Activated CD4-positive, alpha-beta T cell treated with anti-CD3 and anti-CD28 coated beads for 36 hours (primary cell): ENCODE measurements at places on chromosomes 1 and 21.

GRCh38 chr1:183226963-183227362 is 40.9 kb downstream of the LAMC2 start:
- peak; percentile 11 for DNase-seq

- no peak for DNase-seq
Observed at GRCh38 chr21:27741736-27742135, 774.8 kb upstream of the ADAMTS5 start.

- DNase-seq: no peak
Observed at GRCh38 chr1:53165408-53165961, 23.0 kb upstream of the SLC1A7 start.

DNA sequence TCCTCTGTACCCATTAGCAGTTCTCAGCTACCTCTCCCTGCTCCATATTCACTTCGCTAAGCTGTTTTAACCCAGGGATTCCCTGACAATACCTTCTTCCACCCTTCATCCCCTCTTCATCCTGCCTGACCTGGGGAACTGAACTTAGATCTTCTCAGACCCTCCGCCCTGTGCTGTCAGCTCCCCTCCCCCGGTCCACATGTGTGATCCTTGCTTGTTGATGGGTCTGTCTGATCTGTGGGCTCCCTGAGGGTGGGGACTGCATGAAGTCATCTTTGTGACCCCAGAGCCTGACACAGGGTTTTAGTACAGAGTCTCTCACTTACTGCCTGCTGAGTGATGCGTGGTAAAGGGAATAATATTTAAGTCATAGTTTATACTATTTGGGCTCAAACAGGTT is 11.8 kb downstream of the CHAF1B start:
- no peak for DNase-seq

GRCh38 chr1:212119397-212119837 is 83.9 kb downstream of the DTL start:
- DNase-seq: no peak

- DNase-seq: peak; percentile 74
Observed at GRCh38 chr1:204520834-204521709, 4.9 kb downstream of the MDM4 start.

DNA sequence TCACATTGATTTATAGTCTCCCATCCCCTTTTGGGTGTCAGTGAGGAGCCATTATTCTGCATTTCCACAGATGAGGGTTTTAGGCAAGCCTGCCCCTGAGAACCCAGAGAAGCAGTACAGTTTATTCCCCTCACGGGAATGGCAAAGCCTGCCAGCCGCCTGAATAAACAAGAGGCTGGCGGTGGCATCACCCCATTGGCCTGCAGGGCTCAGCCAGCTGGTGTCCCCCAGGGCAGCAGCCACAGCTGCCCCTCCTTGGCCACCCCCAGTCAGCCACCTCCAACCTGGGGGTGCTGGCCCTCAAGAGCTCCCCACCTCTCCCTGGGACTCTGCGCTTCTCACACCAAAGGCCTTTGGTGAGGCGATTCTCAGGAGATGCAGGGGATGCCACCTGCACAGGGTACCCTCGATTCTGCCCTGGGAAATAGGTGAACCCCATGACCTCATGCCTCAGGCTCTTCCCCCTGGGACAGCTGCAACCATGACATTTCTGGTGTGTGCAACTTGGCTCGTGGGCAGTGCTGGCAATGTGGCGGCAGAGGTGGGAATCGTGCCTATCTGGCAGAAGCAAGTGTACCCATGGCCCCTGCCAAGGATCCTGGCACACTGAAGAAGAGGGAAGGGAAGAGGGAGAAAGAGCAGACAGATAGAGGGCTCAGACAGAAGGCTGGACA is 14.0 kb downstream of the OLFML2B start:
- no peak for DNase-seq

- peak; percentile 78 for DNase-seq
Observed at GRCh38 chr1:211939876-211940468, 95.4 kb downstream of the INTS7 start.

DNA sequence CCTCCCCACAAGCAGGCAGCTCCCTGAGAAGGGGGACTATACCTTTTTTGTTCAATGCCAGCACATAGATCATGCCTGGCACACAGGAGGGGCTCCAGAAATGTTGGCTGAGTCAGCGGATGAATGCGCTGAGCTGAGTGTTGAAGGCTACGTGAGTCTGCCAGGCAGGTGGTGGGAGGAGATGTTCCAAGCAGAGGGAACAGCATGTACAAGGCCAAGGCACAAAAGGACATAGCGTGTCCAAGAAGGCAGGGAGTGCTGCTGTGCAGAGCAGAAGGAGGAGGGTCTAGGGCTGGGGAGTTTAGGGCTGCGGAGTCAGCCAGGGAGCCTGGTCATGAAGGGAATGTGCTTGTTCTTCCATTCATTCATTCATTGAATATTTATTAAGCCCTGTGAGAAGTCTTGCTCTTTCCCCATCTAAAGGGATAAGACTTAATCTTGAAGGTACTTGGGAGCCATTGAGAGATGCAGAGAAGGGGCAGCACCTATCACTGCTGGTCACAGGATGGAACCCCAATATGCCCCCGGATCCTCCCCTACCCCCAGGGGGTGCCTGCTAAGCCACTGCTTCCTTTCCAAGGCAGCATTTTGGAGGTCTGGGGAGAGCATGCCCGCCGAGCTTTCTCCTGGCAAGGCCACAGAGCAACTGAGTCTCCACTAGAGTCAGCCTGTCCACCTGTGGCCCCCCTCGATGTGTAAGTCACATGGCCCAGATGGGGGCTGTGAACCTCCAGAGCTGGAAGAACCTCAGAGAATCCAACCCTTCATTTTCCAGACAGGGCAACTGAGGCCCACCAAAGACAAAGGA is 31.2 kb upstream of the LAPTM5 start:
- no peak for DNase-seq

DNA sequence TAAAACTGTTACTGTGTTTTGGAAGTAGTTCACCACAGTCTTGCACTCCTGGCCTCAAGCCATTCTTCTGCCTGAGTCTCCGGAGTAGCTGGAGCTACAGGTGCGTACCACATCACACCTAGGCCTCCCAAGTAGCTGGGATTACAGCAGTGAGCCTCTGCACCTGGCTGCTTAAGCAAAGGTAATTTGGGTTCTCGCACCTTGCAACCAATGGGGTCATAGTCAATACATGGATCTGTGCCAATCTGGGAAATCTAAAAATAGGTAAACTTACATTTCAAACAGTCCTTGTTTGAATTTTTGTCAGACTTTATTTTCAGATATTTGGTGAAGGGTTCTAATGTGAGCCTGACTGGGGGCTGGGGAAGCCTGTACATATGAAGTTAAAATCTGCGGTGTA is 466.5 kb downstream of the PCP4 start:
- DNase-seq: no peak

DNA sequence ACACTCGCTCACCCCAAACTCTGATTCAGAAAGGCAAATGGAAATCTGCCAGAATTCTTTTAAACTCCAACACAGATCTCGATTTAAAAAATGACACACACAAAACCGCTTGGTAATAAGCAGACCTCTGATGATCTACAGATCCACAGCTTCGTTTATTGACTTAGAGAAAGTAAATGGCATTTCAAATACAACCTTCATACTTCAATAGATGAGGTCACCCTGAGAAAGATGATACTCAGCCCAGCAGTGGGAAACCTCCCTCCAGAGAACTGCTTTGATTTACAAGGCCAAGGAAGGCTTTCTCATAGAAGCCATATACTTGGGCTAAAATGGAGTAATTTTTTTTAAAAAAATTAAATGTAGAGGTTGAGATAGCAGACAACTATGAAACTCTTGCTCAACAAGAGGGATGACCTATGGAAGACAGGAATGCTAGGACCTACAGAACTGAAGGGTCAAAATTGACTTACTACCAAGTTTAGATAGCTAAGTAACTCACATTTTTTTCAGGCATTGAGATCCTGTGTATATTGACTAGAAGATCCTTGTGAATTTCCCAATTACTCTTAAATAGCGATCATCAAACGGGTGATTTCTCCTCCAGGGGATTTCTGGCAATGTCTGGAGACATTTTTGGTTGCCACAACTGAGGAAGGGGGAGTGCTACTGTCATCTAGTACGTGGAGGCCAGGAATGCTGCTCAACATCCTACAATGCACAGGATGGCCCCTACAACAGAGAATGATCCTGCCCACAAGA is 143.9 kb downstream of the CLIC6 start:
- DNase-seq: no peak

- DNase-seq: peak; percentile 76
Observed at GRCh38 chr1:206581571-206581981, 30.7 kb downstream of the EIF2D start.

- DNase-seq: no peak
Observed at GRCh38 chr1:97502360-97502759, 418.5 kb downstream of the DPYD start.

DNA sequence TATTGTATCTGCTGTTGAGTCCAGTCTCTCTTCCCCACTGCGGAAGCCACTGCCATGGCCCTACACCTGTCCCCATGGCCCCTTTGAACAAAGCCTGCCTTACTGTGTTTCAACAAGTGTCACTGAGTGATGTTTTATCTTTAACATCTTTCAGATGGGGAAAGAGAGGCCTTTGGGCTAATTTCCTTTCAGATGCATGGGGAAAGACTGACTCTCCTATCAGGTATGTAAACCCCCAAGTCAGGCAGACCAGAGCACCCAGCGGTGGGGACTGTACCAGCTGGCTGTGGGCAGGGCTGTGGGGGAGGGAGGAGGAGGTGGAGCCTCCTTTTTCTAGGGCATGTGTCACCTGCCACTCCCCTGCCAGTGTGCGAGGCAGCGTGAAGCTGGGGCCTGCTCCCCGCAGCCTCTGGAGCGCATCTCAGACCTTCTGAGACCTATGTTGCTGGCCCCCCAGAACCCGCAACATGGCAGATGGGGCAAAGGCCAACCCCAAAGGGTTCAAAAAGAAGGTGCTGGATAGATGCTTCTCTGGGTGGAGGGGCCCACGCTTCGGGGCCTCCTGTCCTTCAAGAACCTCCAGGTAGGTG is at the start of gene PLA2G2F:
TSS of gene PLA2G2F (plus strand) at position 363 of the 590 bp plus-strand sequence. CDS start at position 468, 105 bp downstream.
- peak; percentile 13 for DNase-seq

GRCh38 chr1:211259638-211260126 is 516 bp downstream of the RCOR3 start:
- peak; percentile 78 for DNase-seq

DNA sequence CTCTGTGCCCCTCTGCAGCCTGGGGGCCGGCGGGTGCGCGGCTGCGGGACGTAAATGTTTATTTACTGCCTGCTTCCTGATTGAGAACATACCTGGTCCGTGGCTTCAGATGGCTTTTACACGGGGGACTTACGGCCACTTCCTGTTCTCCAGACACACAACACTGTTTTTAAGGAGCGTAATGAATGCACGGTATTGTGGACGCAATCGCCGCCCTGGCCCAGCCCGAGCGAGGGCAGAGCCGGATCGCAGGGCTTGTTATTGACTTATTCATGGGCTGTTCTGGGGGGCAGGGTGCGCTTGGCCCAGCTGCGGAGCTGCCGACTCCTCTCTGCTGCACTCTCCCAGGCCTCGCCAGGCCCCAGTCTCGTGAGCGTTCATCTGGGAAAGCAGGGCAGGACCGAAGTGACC is 52.8 kb upstream of the ACTRT2 start:
- DNase-seq: no peak

DNA sequence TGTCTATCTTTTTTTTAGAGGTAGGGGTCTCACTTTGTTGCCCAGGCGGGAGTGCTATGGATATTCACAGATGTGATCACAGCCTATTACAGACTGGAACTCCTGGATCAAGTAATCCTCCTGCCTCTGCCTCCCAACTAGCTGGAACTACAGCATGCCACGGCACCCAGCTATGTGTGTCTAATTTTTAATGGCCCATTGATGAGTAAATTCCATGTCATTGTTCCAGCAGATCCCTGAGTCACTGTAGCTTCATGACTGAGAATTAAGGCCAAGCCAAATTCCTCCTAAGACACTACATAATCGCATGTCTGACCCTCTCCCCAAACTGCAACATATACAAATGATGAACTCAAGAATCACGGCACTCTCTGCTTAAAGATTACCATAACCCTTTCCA is 84.2 kb upstream of the RGS2 start:
- DNase-seq: no peak

DNA sequence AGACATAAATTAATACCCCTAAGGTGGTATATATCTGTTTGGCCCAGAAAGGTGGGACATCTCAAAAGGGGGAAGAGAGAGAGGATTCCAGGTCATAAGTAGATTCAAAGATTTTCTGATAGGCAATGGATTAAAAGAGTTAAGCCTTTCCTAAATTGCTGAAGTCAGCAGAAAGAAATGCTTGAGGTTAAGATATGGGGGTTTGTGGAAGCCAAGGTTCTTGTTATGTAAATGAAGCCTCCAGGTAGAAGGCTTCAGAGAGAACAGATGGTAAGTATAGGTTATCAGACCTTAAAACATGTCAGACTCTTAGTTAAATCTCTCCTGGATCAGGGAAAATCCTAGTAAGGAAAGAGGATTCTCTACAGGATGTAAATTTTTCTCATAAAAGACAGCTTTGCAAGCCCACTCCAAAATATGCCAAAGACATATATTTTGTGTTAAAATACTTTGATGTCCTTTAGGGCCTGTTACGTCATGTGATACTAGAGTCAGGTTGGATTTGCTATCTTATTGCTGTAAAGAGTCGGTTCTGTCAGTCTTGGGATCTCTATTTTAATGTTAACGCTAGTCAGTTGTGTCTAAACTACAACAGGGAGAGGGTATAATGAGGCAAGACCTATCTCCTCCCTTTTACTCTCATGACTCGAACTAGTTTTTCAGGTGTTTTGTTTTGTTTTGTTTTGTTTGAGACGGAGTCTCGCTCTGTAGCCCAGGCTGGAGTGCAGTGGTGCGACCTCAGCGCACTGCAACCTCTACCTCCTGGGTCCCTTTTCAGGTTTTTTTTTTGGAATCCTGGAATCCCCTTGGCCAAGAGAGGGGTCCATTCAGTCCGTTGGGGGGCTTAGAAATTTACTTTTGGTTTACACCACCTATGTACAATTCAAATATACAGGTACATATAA is 30.6 kb downstream of the RGS2 start:
- DNase-seq: no peak

DNA sequence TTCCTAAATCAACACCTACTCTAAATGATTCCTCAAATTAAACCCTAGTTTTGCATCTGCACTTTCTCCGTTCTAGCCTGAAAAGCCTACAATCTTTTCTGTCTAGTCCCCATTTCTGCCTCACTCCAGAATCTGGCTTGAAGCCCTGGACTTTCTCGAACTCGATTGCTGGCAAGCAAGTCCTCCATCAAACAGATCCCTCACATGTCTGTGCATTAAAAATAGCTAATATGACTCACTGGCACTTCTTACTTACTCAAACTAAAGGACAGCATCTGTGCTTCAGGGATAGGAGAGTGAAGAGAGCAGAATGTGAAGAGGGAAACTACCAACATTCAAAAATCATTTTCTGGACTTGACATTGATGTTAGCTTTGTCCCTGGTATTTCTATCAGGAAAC is 51.8 kb upstream of the CXADR start:
- DNase-seq: no peak
